Motor neuron (in vitro differentiated cells): ENCODE measurements at places on chromosomes 12 and 14. TPM values are rescaled to one million over a fixed set of nuclear protein-coding genes. Genes with fewer than 3 reads are reported as not detected.
A peak's percentile ranks its signal among the peaks of the same experiment; 100 is the strongest.

DNA sequence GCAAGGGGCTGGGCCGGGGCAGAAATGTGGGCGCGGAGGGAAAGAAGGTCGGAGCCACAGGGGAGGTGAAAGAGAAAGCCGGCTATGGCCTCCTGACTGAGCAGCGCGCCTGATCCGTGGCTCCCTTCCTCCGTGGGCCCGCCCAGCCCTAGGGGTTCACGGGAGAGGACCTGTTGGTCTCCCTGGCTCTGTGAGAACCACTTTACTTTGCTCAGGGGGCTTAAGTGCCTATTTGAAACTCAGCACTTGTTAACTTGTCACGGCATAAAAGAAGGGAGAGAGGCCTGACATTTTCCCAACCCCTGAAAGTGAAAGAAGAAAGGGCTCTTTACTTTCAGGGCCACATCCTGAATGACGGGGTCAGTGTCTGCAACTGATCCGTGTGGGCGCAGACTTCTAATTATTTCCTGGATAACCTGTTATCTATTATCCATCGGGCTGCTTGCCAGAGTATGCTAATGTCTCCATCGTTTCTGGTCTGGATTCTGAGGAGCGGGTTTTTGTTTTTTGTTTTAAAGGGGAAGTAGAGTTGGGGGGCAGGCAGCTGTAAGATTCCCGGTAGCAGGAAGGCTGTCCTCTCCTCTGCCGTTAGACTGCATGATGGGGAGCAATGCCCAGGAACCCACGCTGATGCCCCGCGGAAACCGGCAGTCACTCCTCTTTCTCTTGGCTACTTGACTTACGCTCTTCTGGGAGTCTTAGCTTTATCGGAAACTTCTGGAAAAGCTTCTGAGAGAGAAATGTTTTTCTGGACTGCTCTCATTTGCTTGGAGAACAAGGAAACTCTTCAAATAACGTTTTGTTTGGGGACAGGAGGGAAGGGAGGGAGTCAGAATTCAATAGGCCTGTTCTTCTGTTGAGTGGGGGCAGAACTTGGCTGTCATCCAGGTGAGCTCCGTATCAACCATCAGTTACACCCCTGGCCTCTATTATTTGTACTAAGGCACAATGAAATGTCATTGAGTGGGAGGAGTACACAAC lies 127.7 kb upstream of the MAX start:
- ATAC-seq, result peak; percentile 91

The CCDC85C gene
- total RNA-seq, result 20.3 and 22.7 TPM in 2 replicates

- ATAC-seq, result peak; percentile 32
These were observed 174.4 kb downstream of the MON2 start for GRCh38 chr12:62640910-62641448.

GRCh38 chr14:100899884-100900771 lies 3.4 kb downstream of the RTL1 start:
- no peak for ATAC-seq

DNA sequence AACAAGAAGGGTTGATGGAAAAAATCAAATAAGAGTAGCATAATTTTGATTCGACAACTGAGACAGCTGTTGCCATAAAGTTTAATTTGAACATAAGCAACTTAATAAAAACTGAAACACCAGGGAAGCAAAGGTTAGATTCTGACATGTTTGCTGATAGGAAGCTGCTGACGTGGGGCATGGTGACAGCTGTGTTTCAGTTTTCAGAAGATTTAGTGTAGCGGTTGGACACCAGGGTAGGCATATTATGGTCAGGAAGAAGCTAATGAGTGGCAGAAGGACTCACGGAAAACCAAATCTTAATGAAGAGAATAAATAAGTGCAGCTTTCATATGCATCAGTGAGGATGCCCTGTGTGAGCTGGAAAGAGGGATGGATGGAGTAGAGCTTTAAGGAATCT lies 336.7 kb upstream of the RPL10L start:
- ATAC-seq, result no peak

The HOXC6 gene
- total RNA-seq, result 21.1 and 21.4 TPM in 2 replicates

- ATAC-seq, result no peak
These were observed 64.5 kb upstream of the STK38L start for GRCh38 chr12:27179400-27180214.

DNA sequence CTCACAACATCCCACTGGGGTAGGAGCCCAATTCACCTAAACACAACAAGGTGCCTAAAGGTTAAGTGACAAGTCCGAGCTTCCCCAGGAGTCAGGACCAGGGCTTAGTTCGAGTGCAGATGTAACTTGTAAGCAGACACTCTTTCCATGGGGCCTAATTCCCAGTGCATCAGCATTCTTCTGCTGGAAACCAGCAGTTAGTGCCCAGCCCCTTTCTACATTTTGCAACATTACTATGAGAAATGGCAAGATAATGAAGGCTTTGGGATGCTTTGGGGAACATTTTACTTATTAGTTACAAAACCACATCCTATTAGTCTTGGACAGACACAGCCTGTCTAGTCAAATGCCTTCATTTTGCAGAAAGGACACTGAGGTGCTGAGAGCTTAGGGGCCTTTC lies 179.8 kb downstream of the CALM1 start:
- ATAC-seq, result no peak

- ATAC-seq, result no peak
These were observed 1.8 kb downstream of the ABCC9 start for GRCh38 chr12:21939435-21939834.

- ATAC-seq, result no peak
These were observed 55.6 kb downstream of the NIN start for GRCh38 chr14:50775357-50775756.

DNA sequence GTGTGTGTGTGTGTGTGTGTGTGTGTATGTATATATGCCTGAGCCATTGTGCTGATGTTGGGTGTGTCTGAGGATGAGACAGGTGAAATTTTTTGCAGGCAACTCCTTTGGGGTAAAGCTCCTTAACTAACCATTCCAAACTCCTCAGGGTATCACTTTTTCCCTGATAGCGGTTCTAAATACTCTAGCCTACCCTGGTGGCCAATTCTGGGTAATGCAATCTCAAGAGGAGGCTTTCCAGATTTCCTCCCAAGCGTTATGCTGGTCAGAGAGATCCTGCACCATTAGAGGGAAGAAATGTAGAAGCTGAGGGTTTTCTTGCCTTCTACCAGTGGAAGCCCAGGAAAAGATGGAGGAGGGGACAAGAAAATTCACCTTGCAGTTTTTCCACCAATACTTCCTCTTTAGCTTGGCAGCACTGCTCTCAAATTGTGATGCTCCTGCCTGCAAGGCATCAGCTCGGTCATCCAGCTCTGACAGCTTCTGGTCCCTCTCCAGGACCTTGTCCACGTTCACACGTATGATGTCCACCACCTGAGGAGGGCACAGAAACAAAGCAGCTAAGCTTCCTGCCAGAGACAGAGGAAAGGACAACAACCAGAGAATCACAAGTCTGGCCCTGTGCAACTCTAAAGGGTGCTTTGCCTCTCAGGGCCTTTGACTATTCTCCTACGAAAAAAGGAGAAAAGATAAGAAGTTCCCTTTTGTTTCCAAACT lies 4.9 kb downstream of the VAMP1 start:
- ATAC-seq, result peak; percentile 30
